ENCODE measurements at places on chromosomes 3 and 15. TPM values are rescaled to one million over a fixed set of nuclear protein-coding genes. Genes with fewer than 3 reads are reported as not detected.

The ALDH1A2 gene
- polyA plus RNA-seq: 1.9 TPM

The AADAC gene
- polyA plus RNA-seq: not detected

- no peaks in the 10 kb centered on the region for H3K27me3 ChIP-seq
- peaks cover 16% of the 10 kb centered on the region for H3K4me1 ChIP-seq
- DNase-seq: no peak
These were observed 708 bp upstream of the PTPN23 start for GRCh38 chr3:47380026-47380600.

DNA sequence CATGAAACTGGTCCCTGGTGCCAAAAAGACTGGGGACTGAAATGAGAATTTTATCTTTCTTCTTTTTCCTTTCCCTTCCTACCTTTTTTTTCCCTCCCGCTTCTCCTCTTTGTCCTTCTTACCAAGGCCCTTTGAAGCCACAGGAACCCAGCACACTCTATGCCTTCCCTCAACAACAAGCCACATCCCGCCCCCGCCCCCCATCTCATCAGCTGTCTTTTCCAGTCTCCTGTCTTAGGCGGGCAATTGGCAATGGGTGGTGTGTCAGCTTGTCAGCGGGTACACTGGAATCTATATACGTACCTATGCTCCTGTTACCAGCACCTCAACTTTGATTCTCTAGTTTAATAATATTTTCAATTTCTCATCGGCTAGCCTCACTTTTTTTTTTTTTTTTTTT lies 56.3 kb upstream of the CHD2 start:
- peaks cover 16% of the 10 kb centered on the region for H3K4me1 ChIP-seq
- H3K27me3 ChIP-seq: no peaks in the 10 kb centered on the region
- no peaks in the 10 kb centered on the region for H3K36me3 ChIP-seq
- H3K4me3 ChIP-seq: no peak overlapping the region
- DNase-seq: no peak
- H3K27ac ChIP-seq: no peak overlapping the region
